ENCODE measurements at places on chromosomes 7 and 10.

- DNase-seq = no peak
- H3K27ac ChIP-seq = no peak overlapping the region
- H3K4me3 ChIP-seq = no peak overlapping the region
Measured at GRCh38 chr7:134625550-134625949, 21.1 kb upstream of the BPGM start.

- no peak for DNase-seq
- H3K27ac ChIP-seq = no peak overlapping the region
- no peaks in the 10 kb centered on the region for H3K27me3 ChIP-seq
- no peaks in the 10 kb centered on the region for H3K36me3 ChIP-seq
- H3K4me3 ChIP-seq = no peak overlapping the region
Measured at GRCh38 chr7:39644170-39644569, 20.8 kb downstream of the RALA start.

- no peak overlapping the region for H3K27ac ChIP-seq
- DNase-seq = no peak
- no peaks in the 10 kb centered on the region for H3K36me3 ChIP-seq
- H3K4me1 ChIP-seq = no peaks in the 10 kb centered on the region
Measured at GRCh38 chr7:86925221-86925620, 134.2 kb downstream of the ELAPOR2 start.

- no peak overlapping the region for H3K27ac ChIP-seq
- peaks cover 2% of the 10 kb centered on the region for H3K36me3 ChIP-seq
- no peak overlapping the region for H3K4me3 ChIP-seq
- no peaks in the 10 kb centered on the region for H3K4me1 ChIP-seq
- H3K27me3 ChIP-seq = no peaks in the 10 kb centered on the region
Measured at GRCh38 chr10:18675086-18675801, 16.0 kb downstream of the ARL5B start.

DNA sequence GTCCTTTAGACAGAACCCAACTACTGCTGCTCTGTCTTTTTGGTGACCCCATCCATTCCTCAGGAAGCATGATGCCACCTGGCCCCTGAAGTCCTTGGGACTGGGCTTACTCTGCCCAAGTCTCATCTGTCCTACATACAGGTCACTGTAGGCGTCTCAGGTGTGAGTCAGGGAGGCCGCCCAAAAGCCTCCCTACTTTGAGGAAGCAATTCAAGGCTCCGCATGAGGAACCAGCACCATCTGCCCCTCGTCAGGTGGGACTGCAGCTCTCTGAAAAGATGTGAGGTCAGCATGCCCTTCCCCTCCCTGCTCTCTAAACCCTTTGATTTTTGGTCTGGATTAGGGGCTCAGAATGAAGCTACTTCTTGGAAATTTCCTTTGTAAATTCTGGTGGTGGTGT, 354.8 kb downstream of the CXCL12 start:
- H3K4me1 ChIP-seq = no peaks in the 10 kb centered on the region
- H3K27me3 ChIP-seq = no peaks in the 10 kb centered on the region
- H3K36me3 ChIP-seq = no peaks in the 10 kb centered on the region
- no peak overlapping the region for H3K4me3 ChIP-seq
- no peak overlapping the region for H3K27ac ChIP-seq

GRCh38 chr7:157729566-157729965, 392.8 kb downstream of the DNAJB6 start:
- no peaks in the 10 kb centered on the region for H3K36me3 ChIP-seq
- H3K4me3 ChIP-seq = no peak overlapping the region
- no peak for DNase-seq
- peaks cover 41% of the 10 kb centered on the region for H3K27me3 ChIP-seq
- H3K27ac ChIP-seq = no peak overlapping the region

- H3K4me1 ChIP-seq = no peaks in the 10 kb centered on the region
- no peak overlapping the region for H3K4me3 ChIP-seq
- no peak overlapping the region for H3K27ac ChIP-seq
Measured at GRCh38 chr7:155505422-155505793, 41.0 kb downstream of the CNPY1 start.

GRCh38 chr7:43628431-43628830, 45.5 kb downstream of the STK17A start:
- DNase-seq = no peak
- no peaks in the 10 kb centered on the region for H3K27me3 ChIP-seq
- H3K27ac ChIP-seq = no peak overlapping the region

- H3K4me1 ChIP-seq = no peaks in the 10 kb centered on the region
- no peak overlapping the region for H3K4me3 ChIP-seq
- H3K27me3 ChIP-seq = no peaks in the 10 kb centered on the region
Measured at GRCh38 chr7:120171406-120171805, 101.6 kb upstream of the KCND2 start.

GRCh38 chr10:108166401-108166800, 1001.9 kb upstream of the SORCS1 start:
- no peaks in the 10 kb centered on the region for H3K4me1 ChIP-seq
- no peaks in the 10 kb centered on the region for H3K27me3 ChIP-seq
- H3K27ac ChIP-seq = no peak overlapping the region
- DNase-seq = no peak
- H3K4me3 ChIP-seq = no peak overlapping the region

- H3K4me3 ChIP-seq = no peak overlapping the region
- no peaks in the 10 kb centered on the region for H3K36me3 ChIP-seq
- H3K27ac ChIP-seq = no peak overlapping the region
- H3K4me1 ChIP-seq = no peaks in the 10 kb centered on the region
- DNase-seq = no peak
Measured at GRCh38 chr7:22860784-22861482, 38.3 kb upstream of the TOMM7 start.

- no peaks in the 10 kb centered on the region for H3K4me1 ChIP-seq
- no peaks in the 10 kb centered on the region for H3K36me3 ChIP-seq
- DNase-seq = no peak
- no peak overlapping the region for H3K27ac ChIP-seq
- H3K27me3 ChIP-seq = no peaks in the 10 kb centered on the region
Measured at GRCh38 chr7:132705146-132705545, 128.9 kb upstream of the PLXNA4 start.

- DNase-seq = no peak
- no peak overlapping the region for H3K27ac ChIP-seq
- no peak overlapping the region for H3K4me3 ChIP-seq
- no peaks in the 10 kb centered on the region for H3K36me3 ChIP-seq
Measured at GRCh38 chr7:117402109-117402508, 25.2 kb downstream of the ASZ1 start.

DNA sequence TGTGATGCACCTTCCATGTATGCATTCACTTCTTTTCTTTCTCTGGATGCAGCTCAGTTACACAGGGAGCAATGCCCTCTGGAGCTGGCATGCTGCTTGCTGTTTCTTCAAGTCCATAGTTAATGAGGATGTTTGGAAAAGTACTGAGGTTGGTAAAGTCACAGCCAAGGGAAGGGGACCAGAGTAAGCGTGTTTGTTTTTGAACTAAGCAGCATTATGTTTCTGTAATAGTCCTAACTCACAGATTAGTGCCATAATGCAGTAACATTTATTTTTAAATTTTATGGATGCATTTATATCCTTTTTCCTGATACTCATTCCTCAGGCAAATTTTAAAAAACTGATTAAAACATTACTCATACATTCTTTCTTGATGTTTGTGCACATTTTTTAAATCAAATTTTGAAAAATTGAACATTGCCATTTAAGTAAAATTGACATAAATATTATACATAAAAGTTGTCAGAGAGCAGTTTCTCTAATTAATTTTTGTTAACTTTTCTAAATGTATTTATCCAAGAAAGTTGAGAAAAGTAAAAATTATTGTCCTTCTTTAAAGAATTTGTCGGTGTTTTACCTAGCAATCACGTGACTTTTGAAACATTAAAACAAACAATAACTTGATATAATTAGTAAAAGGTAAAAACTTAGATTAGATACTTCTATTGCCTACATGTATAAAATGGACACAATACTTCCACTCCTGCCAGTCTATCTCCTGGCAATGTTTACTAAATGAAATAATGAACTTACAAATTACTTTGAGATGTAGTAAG, 659.6 kb upstream of the ANKRD30A start:
- no peak for DNase-seq
- no peaks in the 10 kb centered on the region for H3K4me1 ChIP-seq
- H3K4me3 ChIP-seq = no peak overlapping the region
- no peaks in the 10 kb centered on the region for H3K36me3 ChIP-seq

GRCh38 chr10:35351021-35351420, 14.7 kb downstream of the CCNY start:
- no peaks in the 10 kb centered on the region for H3K36me3 ChIP-seq
- H3K27ac ChIP-seq = no peak overlapping the region
- no peaks in the 10 kb centered on the region for H3K27me3 ChIP-seq
- peaks cover 5% of the 10 kb centered on the region for H3K4me1 ChIP-seq

DNA sequence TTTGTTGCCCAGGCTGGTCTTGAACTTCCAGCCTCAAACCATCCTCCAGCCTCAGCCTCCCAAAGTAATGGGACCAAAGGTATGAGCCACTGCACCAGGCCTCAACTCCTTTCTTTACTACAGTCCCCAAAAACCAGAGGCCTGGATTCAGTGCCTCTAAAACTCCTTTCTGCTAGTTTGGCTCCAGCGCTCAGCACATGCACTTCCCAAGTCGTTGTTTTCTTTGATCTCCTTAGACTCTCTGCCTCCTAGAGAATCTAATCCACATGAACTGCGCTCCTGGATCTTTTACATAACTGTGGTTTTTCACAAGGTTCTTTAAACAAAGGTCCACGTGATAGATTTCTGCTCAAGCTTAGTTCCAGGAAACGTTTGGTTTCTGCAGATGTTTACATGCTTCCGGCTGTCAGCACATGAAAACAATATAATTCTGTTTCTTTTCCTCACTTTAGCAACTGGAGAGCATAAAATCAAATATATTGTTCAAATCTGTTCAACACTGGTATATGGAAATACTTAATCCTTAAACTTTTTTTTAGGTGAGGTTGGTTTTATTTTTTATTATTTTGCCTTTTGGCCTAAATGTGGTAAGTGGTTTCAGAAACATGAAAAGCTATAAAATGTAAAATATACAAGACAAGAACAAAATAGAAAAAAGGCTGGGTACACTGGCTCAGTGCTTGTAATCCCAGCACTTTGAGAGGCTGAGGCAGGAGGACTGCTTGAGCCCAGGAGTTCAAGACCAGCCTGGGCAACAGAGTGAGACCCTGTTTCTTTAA, 270.5 kb upstream of the MKLN1 start:
- peak overlapping the region; percentile 5 for H3K4me3 ChIP-seq
- no peaks in the 10 kb centered on the region for H3K27me3 ChIP-seq
- H3K4me1 ChIP-seq = peaks cover 13% of the 10 kb centered on the region
- no peaks in the 10 kb centered on the region for H3K36me3 ChIP-seq
- H3K27ac ChIP-seq = peak overlapping the region; percentile 66
- DNase-seq = peak; percentile 89

GRCh38 chr10:129838794-129839193, 125.3 kb downstream of the EBF3 start:
- H3K4me1 ChIP-seq = no peaks in the 10 kb centered on the region
- no peak for DNase-seq
- no peaks in the 10 kb centered on the region for H3K27me3 ChIP-seq
- no peaks in the 10 kb centered on the region for H3K36me3 ChIP-seq
- H3K4me3 ChIP-seq = no peak overlapping the region

- H3K27ac ChIP-seq = no peak overlapping the region
- H3K27me3 ChIP-seq = no peaks in the 10 kb centered on the region
- H3K4me3 ChIP-seq = no peak overlapping the region
- DNase-seq = no peak
- no peaks in the 10 kb centered on the region for H3K4me1 ChIP-seq
- no peaks in the 10 kb centered on the region for H3K36me3 ChIP-seq
Measured at GRCh38 chr10:110378006-110378405, 73.3 kb upstream of the SMNDC1 start.

DNA sequence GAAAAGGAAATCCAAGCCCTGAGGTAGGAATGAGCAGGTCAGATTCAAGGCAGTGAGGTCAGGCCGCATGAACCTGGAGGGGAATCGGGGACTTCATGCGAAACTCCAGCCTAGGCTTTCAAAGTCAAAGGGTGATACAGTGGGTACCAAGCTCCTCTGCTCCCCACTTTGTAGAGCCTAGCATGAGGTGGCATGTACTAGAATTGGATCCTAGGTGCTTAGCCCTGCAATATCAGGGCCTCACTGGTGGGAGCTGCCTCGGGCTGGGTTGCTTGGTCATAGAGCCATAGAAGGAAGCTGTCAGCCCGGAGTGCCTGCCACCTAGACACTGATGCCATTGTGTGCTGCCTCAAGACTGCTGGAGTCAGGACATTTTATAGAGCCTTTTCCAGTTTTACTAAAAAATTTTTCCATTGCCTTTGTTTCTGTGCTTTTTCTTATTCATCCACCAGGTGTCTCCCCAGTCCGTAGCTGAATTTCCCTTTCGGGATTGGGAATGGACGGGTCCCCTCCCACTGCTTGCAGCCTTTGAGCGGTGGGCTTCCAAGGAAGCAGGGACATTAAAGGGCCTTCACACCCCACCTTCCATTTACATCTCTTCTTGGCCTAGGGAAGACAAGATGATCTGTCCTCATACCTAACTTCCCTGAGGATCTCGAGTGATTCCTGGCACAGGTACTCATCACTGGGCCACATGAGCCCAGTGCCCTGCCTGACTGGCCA, 5.5 kb upstream of the LZTS2 start:
- peak; percentile 5 for DNase-seq
- peaks cover 16% of the 10 kb centered on the region for H3K4me1 ChIP-seq
- H3K36me3 ChIP-seq = peaks cover 8% of the 10 kb centered on the region
- no peak overlapping the region for H3K4me3 ChIP-seq
- H3K27ac ChIP-seq = no peak overlapping the region
- H3K27me3 ChIP-seq = no peaks in the 10 kb centered on the region

- no peak overlapping the region for H3K4me3 ChIP-seq
- no peak for DNase-seq
- H3K27ac ChIP-seq = no peak overlapping the region
- H3K36me3 ChIP-seq = no peaks in the 10 kb centered on the region
Measured at GRCh38 chr7:1698201-1698600, 28.1 kb downstream of the ELFN1 start.

GRCh38 chr10:132541601-132542011, 4.0 kb downstream of the INPP5A start:
- no peaks in the 10 kb centered on the region for H3K27me3 ChIP-seq
- no peaks in the 10 kb centered on the region for H3K36me3 ChIP-seq
- H3K27ac ChIP-seq = no peak overlapping the region
- no peak for DNase-seq

All from MM.1S (cell line).